ENCODE measurements at places on chromosomes 6 and 20. TPM values are rescaled to one million over a fixed set of nuclear protein-coding genes. Genes with fewer than 3 reads are reported as not detected.

DNA sequence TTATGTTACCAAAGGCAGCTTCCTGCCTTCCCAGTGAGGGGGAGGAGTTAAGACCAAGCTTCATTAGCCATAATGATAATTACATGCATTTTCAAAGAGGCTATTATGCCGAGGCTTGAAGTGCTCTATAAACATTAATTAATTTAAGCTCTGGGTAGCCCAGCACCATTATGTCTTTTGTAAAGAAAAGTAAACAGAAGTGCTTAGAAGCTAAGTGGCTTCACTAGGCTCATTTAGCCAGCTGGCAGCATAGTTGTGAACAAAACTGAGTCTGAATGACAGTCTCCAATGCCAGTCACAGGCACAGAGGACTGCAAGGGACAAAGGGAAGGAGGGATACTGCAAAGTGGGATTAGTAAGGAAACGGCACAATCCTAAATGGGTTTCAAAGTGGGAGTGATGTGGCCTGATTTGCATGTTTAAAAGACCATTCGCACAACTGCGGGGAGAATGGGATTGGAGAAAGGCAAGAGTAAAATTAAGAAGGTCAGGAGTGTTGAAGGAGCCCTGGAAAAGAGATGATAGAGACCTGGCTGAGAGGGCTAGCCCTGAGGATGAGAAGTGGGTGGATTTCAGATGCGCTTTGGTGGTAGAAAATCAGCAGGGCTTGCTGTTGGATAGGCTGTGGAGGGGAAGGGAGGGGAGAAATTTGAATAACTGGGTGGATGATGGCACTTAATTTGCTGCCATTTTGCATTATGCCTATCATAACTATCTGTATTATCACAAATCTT, 20.1 kb upstream of the ISM1 start:
- no peak for DNase-seq

Gene TRMT11
- total RNA-seq, result 23.9 TPM

- no peak for DNase-seq
Observed at GRCh38 chr6:37934276-37934675, 114.7 kb downstream of the ZFAND3 start.

DNA sequence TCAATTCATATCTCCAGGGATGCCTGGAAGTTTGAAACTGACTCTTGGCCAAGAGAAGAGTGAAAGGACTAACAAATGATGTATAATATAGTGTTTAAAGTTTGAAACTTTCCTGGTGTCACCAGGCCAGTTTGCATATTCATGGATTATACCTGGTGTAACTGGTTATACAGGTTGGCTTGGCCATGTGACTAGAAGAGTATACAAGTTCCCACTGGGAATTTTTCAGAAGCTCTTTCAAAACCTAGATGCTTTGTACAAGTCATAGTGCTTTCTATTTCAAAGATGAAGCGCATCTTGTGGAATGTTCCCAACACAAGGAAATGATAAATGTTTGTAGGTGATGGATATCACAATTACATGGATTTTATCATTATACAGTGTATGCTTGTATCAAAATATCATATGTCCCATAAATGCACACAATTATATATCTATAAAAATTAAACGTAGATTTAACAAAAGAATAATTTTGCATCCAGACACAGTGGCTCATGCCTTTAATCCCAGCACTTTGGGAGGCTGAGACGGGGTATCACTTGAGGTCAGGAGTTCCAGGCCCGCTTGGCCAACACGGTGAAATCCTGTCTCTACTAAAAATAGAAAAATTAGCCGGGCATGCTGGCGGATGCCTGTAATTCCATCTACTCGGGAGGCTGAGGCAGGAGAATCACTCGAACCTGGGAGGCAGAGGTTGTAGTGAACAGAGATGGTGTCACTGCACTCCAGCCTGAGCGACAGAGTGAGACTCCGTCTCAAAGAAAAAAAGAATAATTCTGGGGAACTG, 1420.2 kb downstream of the GRIK2 start:
- no peak for DNase-seq

DNA sequence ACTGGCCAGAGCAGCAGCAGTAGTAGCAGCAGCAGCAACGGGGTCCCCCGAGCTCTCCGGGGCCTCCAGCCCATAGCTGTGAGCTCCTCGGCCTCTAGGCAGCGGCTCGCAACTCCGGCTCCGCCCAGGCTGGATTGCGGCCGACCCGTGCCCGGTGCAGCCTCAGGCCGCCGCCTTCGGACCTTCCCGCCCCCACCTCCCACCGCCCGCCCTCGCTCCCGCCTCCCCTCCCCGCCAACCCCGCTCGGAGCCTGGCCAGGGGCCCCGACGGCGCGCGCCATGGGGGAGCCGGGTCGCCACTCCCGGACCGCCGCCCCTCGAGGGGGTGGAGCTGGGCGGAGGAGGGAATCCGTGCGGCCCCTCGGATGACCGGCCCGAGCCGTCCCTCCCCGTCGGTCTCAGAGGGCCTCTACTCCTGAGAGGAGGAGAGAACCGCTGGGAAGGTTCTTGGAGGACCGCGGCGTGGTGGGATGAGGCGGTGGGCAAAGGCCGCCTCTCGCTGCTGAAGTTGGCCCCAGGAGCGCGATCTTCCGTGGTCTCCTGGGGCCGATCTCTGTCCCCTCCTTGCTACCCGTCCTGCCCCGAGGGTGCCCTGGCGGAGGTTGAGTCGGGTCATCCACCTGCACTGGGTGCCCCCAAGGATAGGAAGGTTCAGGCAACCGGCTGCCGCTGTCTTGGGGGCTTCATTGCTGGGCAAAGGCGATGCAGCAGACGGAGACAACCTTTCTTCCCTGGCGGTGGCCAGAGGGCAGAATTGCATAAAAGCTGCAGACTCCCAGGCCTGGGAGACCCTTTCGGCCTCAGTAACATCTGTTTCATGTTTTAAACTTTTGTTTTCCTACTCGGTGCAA, at the start of gene ADAM33:
Gene ADAM33 (minus strand): TSS at position 80 of the 851 bp plus-strand sequence. CDS start 6 bp downstream, at position 74.
- DNase-seq, result no peak

- DNase-seq, result no peak
Observed at GRCh38 chr6:166307082-166308032, 835 bp downstream of the PRR18 start.

Gene SLC24A3
- 7.1 TPM for total RNA-seq

DNA sequence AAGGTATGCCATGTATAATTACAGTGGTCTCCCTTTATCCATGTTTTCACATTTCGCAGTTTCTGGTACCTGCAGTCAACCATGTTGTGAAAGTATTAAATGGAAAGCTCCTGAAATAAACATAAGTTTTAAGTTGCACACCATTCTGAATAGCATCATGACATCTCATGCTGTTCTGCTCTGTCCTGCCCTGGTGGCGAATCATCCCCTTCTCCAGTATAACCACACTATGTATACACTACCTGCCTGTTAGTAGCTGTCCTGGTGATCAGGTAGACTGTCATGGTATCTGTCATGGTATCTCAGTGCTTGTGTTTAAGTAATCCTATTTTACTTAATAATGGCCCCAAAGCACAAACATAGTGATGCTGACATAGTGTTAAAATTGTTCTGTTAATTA, 97.1 kb downstream of the ZFAND3 start:
- DNase-seq, result no peak

All from skin of body (tissue), 3 donors.